NCI-H1092 (cell line): ENCODE measurements at places on chromosomes 4 and X.

DNA sequence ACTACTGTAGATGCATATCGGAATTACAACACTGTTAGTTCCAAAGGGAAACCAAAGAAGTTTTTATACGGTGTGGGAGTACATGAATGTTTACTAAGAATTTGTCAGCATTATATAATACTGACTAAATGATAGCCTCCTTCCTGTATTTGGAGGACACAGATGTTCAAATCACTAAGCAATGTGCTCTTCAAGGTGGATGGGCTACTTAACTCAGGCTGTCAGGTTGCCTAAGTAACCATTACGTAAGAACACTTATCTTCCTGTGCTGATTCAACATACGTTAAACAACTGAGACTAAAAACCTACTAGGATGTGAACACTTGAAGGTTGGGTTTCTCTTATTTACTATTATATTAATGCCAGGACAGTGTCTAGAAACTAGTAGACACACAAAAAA is 81.9 kb upstream of the HPGD start:
- DNase-seq: no peak

DNA sequence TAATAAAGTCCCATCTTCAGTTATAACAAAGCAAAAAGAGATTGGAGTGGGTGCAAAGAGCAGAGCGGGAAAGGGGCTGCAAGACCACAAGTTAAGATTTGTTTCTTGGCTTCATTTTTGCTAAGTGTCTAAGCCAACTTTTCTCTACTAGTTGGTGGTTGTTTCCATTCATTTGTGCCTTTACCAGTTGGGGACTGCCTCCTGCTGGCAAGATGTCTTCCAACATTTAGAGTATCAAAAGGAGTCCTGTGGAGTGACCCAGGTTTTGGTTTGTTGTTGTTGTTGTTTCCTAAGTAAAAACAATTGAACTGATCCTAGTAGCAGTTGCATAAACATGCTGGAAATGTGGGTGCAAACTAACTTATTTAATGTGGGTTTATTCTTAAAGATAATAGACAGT is 121.1 kb downstream of the SPATA18 start:
- DNase-seq: no peak

- DNase-seq: no peak
Observed at GRCh38 chr4:100483796-100484195, 34.0 kb downstream of the EMCN start.

DNA sequence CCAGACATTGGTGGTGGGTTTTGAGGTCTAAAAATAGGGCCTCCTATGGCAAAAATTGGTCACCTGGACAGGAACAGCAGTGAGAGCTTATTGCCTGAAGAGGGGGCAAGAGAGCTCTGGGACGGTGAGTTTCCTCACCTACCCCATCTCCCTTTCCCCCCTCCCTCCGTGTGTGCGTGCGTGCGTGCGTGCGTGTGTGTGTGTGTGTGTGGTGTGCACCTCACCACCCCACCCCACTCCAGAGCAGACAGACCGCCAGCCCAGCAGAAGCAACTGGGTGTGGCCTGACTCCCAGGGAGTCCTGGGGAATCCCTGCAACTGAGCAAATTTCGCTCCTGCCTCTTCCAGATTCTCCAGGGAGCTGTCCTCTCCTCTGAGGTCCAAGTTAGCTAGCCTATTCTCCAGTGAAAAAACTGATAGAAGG is 44.7 kb downstream of the PRPS1 start:
- DNase-seq: peak; percentile 13

GRCh38 chrX:66489339-66489738 is 149.5 kb downstream of the EDA2R start:
- no peak for DNase-seq

DNA sequence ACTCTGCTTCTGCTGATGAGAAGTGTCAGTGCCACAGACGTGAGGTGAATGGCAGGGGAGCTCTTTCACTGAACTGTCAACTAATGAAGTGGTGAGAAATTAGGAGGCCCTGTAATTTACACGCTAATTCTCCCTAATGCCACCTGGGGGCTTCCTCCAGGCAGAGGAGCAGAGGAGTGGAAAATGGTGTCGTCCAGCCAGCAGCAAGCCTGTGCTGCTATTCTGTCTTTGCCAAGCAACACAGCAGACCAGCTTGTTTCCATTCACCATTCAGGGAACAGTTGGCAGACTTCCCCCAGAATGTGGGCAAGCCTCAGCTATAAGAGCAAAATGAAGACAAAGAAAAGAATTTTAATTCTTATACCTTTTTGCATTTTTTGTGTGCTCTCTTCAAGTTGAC is 245.2 kb upstream of the TET2 start:
- peak; percentile 53 for DNase-seq

- DNase-seq: no peak
Observed at GRCh38 chr4:26896636-26897035, 36.0 kb downstream of the STIM2 start.

DNA sequence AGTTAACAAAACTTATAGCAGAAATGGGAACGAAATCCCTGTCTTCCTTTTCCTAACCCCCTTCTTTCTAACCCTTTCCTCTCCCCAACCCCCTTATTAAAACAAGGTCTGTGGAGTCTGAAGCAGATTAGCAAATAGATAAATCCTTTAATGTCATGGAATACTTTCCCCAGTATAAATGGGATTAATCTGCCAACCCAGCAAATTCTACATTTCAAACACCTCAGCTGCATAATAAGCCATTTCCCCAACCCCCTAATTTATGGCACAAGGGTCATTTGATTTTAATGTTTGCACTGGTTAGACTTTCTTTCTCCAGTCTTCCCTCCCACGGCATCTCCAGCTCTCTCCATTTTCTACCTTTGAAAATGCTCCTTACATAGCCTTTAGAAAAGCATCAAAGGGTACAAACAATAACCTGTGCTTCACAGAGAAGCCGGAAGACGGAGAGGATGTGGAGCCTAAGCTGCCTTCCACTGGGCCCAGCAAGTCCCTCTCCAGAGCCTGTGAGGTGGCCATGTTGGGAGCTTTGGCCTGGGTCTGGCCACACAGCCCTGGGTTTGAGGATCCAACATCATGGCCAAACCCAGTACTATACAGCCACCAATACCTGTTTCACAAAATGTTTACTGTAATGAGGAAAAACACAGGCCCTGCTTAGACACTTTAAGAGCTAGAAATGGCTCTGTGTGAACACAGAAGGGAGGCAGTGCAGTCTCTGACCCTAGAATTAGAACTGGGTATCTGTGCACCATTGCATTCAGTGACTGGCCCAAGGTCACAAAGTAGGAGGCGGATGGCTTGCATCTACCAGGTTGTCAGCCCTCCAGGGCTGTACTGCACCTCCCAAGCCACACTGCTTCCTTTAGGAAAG is 56.9 kb upstream of the SPRY1 start:
- no peak for DNase-seq

DNA sequence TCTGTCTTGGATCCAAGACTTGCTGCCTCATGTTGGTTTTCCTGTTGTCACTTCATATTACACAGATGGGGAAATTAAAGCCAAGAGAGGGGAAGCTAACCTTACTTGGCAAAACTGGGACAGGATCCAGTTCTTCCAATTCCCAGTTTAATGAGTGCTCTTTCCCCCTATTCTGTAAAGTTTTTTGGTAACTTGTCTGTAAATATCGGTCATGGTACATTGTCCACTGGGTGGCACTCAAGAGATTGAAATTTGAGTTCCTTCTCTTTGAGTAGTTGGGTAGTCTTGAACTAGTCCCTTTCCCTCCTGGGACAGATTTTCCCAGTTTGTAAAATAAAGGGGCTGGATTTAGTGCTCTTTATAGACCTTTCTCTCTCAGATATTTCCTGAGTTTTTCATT is 12.4 kb upstream of the EOLA2 start:
- DNase-seq: peak; percentile 9

DNA sequence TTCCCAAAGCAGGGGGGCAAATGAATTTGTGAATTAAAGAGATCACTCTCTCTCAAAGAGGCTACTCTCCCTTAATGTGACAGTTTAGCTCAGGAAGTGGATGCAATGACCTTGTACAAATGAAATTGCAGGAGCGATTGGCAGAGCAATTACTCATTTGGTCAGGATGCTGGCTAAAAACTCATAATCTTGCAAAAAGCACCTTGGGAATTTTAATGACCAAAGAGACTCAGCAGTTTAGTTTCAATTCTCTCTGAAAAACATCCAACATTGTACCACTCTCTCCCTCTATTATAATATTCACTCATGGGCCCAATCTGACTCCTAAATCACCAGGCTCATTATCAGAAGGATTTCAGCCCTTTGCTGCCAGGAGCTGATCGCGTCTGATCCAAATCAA is 26.1 kb downstream of the PDGFC start:
- DNase-seq: no peak

- DNase-seq: peak; percentile 27
Observed at GRCh38 chr4:66736606-66737005, 808.7 kb downstream of the CENPC start.

DNA sequence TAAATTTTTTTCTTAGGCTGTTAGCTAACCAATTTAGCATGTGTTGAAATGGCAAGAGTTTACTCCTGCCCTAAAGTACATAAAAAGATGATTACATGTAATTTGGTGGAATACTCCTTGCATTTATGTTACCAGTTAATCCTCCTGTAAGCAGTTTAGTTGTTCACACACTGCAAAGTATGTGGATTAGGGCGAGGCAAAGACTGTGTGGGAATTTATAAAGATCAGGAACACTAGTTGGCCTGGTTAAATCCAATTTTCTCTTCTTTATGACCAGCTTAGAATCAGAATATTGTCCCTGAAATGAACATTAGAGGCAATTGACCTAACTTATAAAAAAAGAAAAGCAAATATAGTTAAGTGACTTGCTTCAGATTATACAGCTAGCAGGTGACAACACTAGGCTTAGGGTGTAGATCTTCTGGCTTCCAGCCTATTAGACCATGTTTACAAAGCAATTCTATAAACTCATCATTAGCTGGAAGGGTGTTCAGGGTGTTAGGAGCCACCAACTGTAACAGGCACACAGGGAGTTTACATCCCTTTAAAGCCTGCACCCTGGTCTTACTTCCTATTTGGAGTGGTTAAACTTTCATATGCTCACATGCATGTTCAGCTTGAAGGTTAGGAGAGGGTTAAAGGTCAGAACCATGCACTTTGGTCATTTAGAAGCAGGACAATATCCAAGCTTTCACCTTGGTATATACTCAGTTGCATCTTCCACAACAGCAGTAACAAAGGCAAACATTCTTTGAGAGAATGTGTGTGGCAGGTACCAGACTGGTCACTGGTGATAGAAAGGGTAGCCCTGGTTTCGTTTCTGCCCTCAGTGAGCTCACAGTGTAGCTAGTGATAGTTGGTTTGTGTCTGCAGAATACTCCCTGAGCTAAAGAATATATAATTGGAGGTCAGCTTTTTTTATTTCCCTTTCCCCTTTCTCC is 72.6 kb downstream of the GC start:
- DNase-seq: no peak

DNA sequence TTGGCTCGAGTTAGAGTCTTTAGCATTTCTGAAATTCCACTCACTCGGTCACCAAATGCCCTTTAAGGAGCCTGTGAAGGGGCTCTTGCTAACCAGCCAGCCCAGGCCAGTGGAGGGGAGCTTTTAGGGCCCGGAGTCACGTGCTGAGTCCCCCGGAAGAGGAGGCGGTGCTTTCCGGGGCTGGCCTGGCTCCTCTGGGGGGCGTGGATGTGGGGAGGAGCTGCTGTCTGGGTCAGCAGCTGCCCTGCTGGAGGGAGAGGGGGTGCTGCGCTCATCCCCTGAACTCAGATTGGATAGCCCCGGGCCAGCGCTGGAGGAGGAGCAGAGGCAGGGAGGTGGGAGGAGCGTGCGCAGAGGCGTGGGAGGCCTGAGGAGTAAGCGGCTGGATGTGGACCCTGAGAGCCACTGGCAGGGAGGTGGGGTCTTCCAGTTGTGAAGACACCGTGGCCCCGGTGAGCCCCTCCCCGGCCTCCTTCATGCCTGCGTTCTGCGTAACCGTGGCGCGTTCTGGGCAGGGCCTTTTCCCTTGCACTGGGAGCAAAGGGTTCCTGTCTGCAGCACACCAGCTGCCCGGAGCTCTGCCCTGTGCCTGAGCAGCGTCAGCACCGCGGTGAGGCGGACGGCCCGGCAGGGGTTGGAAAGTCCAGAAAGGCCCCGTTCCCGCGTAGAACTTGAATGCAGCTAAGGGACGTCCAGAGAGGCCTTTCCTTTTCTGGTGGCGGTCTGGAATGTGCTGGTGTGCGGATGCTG is 19.7 kb downstream of the MAEA start:
- DNase-seq: no peak

DNA sequence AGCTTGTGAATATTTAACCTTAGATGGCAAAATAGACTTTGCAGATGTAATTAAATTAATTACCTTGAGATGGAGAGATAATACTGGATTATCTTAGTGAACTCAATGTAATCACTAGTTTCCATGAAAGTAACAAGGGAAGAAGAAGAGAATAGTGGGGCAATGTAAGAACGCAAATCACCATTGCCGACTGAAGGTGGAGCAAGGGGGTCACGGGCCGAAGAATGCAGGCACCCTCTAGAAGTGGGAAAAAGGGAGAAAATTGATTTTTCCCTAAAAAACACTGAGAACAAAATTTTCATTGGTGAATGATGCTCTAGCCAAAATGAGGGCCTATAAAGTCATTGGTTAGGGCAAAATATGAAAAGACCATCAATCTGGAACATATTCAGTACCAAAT is 375.6 kb upstream of the EPHA5 start:
- no peak for DNase-seq

- peak; percentile 48 for DNase-seq
Observed at GRCh38 chr4:115090483-115091075, 22.8 kb downstream of the NDST4 start.

DNA sequence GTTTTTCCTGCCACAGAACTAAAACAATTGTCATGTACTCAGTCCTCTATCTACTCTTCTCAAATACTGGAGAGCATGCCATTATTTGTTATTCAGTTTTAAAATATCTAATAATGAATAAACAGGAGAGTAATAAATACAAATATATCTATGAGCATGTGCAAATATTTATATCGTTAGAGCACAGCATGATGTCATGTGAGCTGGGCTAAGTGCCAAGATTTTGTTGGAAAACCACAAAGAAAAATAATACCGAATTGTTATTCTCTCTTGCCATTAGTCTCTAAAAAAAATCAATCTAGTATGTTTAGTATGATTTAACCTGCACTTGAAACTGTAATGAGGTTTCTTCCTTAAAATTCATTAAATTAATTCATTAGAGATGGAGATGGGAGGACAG is 97.3 kb downstream of the DDX60 start:
- DNase-seq: peak; percentile 26

DNA sequence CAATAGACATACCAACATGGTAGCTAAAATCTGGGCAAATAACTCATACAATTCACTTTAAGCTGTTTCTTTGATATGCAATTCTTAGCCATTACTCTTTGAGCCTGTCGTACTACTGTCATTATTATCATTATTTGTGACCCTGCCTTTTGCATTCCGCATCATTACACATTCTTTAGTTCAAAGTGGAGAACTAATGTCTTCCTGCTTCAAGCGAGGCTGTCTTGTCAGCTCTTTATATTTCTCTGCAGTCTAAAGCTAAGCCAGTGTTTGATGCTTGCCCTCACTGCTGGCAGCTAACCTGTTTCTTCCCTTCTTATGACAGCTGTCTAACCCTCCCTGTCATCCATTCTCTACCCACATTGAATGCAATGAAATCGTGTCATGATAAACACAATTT is 186.8 kb downstream of the FAT4 start:
- DNase-seq: no peak

- no peak for DNase-seq
Observed at GRCh38 chr4:99983289-99983943, 33.3 kb upstream of the H2AZ1 start.

GRCh38 chr4:128737098-128737513 is 72.4 kb upstream of the JADE1 start:
- no peak for DNase-seq
